Progenitor cell of endocrine pancreas (in vitro differentiated cells): ENCODE measurements at places on chromosomes 4 and X. TPM values are rescaled to one million over a fixed set of nuclear protein-coding genes. Genes with fewer than 3 reads are reported as not detected.
A peak's percentile ranks its signal among the peaks of the same experiment; 100 is the strongest.

DNA sequence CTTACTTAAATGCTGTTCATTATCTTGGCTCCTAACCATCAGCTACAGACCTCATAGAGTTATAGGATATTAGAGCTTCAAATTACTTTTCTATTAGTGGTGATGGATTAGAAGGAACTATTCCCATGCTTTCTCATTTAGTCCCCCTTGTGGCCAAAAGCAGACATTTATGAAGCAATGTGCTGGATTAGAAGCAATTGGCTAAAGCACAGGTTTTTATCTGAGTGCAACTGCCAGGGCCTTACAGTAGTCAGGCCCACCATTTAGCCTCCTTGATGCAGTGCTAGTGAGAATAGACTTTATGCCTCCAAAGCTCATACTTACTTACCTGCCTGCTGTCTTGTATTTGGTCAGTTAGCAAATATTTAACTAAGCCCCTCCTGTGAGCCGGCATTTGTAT, 93.0 kb downstream of the TSPAN7 start:
- DNase-seq, result no peak
- no peak overlapping the region for H3K4me3 ChIP-seq
- H3K27ac ChIP-seq, result no peak overlapping the region
- H3K36me3 ChIP-seq, result no peaks in the 10 kb centered on the region
- H3K27me3 ChIP-seq, result no peaks in the 10 kb centered on the region
- peaks cover 3% of the 10 kb centered on the region for H3K4me1 ChIP-seq

GRCh38 chrX:63958134-63958865, 173.3 kb upstream of the ARHGEF9 start:
- no peak overlapping the region for H3K27ac ChIP-seq
- no peak for DNase-seq
- no peaks in the 10 kb centered on the region for H3K4me1 ChIP-seq
- H3K4me3 ChIP-seq, result no peak overlapping the region

GRCh38 chrX:27860337-27860736, 52.5 kb downstream of the MAGEB10 start:
- H3K4me3 ChIP-seq, result no peak overlapping the region
- DNase-seq, result no peak
- H3K4me1 ChIP-seq, result no peaks in the 10 kb centered on the region

Gene EPGN
- not detected in 2 replicates for total RNA-seq

Gene PTCHD1
- total RNA-seq, result 0.43 and 0.55 TPM in 2 replicates

- no peaks in the 10 kb centered on the region for H3K36me3 ChIP-seq
- DNase-seq, result peak; percentile 67
- peak overlapping the region; percentile 86 for H3K4me3 ChIP-seq
These were observed 859 bp downstream of the SMARCA1 start for GRCh38 chrX:129522184-129523078.

DNA sequence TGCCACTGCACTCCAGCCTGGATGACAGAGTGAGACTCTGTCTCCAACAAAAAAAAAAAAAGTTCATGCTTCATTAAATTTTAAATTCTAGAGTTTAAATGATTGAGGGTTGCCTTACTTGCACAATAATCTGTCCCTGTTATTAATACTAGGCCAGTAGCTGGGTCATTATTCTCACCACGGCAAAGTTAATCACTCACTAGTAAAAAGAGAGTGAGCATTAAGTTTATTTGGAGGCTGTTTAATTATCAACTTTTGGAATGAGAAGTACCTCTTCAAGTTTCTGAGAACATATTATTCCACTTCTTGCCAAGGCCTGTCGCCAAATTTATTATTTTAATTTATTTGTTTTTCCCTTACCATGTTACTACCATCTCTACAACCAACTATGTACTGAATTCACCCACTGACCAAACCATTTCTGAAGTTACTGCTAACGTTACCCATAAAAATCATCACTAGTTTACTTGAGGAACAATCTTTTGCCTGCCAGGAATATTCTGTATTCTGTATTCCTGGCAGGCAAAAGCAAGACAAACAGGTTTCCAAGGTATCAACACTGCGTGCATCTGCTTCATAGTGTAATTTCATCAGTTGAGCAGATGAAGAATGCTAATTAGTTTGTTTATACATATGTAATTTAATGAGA, 26.5 kb downstream of the GUCY1A1 start:
- peaks cover 14% of the 10 kb centered on the region for H3K4me1 ChIP-seq
- H3K27ac ChIP-seq, result no peak overlapping the region
- no peak for DNase-seq
- H3K27me3 ChIP-seq, result no peaks in the 10 kb centered on the region
- no peak overlapping the region for H3K4me3 ChIP-seq

GRCh38 chrX:129731228-129731627, 7.6 kb upstream of the XPNPEP2 start:
- no peak for DNase-seq
- H3K36me3 ChIP-seq, result peaks cover 1% of the 10 kb centered on the region
- no peak overlapping the region for H3K27ac ChIP-seq
- peaks cover 12% of the 10 kb centered on the region for H3K27me3 ChIP-seq
- H3K4me1 ChIP-seq, result no peaks in the 10 kb centered on the region
